ENCODE measurements at places on chromosomes 6 and 20.

GRCh38 chr20:46150943-46151342 lies 32.8 kb downstream of the CD40 start:
- no peak for DNase-seq

DNA sequence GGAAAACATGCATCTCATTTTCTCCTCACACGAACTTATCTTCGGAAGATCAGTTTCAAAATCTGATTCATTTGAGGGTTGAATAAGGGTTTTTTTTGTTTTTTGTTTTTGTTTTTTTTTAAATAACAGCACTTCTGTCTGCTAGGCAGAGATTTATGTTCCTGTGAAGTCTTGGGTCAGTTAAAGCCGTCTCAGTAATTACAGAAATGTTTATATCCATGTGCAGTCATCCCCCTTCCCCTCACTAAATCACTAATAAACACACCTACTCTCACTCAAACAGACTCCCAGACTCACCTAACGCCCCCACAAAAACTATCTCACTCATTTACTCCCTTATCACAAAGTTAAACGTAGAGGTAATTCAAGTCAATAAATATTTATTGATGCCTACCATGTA lies 214.2 kb upstream of the SUPT3H start:
- DNase-seq = no peak

- no peak for DNase-seq
Observed at GRCh38 chr20:60046011-60046413, 87.8 kb downstream of the CDH26 start.

DNA sequence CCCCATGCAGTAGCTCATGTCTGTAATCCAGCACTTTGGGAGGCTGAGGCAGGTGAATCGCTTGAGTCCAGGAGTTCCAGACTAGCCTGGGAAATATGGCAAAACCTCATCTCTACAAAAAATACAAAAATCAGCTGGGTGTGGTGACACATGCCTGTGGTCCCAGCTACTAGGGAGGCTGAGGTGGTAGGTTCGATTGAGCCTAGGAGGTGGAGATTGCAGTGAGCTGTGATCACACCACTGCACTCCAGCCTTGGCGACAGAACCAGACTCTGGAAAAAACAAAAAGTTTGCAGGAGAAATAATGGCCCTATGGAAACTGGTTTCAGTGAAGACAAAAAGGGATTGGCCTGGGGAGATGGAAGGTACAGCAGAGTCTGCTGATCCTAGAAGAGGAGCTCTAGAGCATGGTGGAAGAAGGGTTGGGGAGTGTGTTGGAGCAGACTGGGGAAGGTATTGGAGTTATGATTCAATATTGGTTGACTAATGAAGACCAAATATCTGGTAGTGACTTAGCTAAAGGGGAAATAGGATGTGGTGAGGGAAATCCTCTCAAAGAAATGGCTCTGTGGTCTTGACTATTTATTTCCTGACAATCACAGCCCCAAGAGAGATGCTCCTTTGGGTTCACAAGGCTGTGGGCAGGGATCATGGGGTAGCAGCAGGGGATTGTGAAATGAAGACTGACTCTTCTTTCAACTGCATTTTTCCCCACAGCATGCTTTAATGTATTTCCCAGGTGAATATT lies 281.9 kb downstream of the UTRN start:
- no peak for DNase-seq

DNA sequence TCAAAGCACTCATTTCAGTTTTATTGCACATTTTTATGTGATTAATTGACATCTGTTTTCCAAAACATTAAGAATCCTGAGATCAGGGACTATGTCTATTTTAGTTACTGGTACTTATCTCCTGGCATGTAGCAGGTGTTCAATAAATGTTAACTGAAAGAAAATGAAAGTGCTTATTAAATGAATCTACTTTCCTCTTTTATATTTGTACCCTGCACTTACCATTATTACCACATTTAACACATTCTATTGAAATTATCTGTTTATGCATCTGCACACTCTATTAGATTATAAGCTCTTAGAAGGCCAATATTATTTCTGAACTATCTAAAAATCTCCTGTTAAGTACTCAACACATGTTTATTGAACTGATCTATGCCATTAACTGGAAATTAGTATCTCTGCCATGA lies 131.9 kb downstream of the EPM2A start:
- no peak for DNase-seq

DNA sequence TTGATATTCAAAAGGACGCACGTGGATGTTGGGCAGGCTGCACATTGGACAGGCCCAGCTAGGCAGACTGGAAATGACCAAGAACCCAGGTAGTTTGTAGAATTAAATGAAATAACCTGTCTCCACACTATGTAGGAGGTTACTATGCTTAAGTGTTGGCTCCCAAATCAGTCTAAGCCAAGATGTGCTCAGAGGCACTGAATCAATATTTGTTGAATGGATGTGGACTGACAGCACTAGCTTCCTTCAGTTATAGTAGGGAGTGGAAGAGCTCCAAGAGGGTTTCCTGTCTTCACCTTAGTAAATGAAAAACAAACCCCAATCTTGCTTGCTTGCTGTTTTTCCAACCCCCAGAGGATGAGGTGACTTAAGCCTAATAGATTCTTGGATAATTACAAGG lies 180.5 kb downstream of the JARID2 start:
- DNase-seq = no peak

GRCh38 chr20:37220731-37221130 lies 40.9 kb downstream of the GHRH start:
- DNase-seq = no peak
